A549 treated with DMSO at 1 μM for 4 hours (cell line): ENCODE measurements at places on chromosomes 13 and 19. TPM values are rescaled to one million over a fixed set of nuclear protein-coding genes. Genes with fewer than 3 reads are reported as not detected.

Gene PCDH9
- total RNA-seq: 6.7 to 9.3 TPM (median 8.7 TPM) in 5 replicates

Gene MCEMP1
- total RNA-seq: not detected in 5 replicates

Gene CRLF1
- 1.5 to 4.5 TPM (median 3.0 TPM) in 5 replicates for total RNA-seq

Gene POLR2E
- total RNA-seq: 197 to 246 TPM (median 217 TPM) in 5 replicates

Gene PSG2
- 0.05 TPM in 1 of 5 replicates, not detected in the others for total RNA-seq

Gene NALCN
- 3.3 to 5.2 TPM (median 4.6 TPM) in 5 replicates for total RNA-seq

Gene ZSCAN1
- not detected in 5 replicates for total RNA-seq

Gene LILRA5
- not detected in 5 replicates for total RNA-seq

Gene IZUMO1
- not detected in 5 replicates for total RNA-seq

Gene MYO16
- total RNA-seq: 0.03 to 0.09 TPM (median 0.05 TPM) in 5 replicates

Gene RASIP1
- total RNA-seq: 0.19 to 0.53 TPM (median 0.41 TPM) in 5 replicates

Gene CYP4F22
- 0.04 to 0.08 TPM (median 0.08 TPM) in 5 replicates for total RNA-seq

Gene CYP2F1
- not detected in 5 replicates for total RNA-seq

Gene ADGRE2
- 0.42 to 0.76 TPM (median 0.59 TPM) in 5 replicates for total RNA-seq

Gene GPR12
- total RNA-seq: not detected in 5 replicates

Gene VSIG10L
- 6.6 to 11.1 TPM (median 9.1 TPM) in 5 replicates for total RNA-seq

Gene MBD3L2
- total RNA-seq: not detected in 5 replicates
